BE2C (cell line): ENCODE measurements at places on chromosomes 7 and 10.

GRCh38 chr10:51076299-51076841 lies 2.1 kb downstream of the PRKG1 start:
- no peak for DNase-seq

DNA sequence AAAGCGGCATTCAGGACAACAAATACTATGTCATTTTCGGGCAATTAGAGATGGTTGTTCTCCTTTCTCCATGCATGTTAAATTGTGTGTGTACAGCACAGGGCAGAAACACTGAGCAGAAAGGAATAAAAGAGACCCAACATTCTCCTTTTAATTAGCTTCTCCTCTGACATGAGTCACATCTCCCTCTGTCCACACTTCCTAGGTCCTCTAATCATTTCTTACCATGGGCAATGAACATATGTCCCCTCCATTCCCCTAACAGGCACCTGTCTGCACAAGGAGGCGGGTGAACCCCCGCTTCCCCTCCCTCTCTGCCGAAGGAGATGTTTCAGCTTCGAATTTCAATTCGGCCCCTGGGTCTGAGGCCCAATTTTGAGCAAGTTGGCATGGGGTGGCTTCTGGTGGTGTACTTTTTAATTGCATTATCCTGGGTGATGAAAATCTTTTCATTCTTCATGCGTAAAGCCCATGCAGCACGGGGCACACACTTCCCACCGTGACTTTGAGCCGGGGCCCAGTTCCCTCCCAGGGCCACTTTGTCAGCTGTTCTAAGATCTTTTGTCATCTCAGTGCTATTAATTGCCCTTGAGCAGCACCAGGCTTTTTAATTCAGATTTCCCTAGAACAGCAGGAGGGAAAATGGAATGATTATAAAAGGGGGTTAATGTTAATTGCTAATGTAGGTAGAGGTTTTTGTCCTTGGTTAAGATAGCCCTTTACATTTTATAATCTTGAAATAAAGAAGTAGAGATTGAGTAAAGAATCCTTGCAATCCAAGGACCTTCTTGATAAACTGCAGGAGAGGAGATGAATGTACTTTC lies 219.5 kb upstream of the NRP1 start:
- DNase-seq = no peak

DNA sequence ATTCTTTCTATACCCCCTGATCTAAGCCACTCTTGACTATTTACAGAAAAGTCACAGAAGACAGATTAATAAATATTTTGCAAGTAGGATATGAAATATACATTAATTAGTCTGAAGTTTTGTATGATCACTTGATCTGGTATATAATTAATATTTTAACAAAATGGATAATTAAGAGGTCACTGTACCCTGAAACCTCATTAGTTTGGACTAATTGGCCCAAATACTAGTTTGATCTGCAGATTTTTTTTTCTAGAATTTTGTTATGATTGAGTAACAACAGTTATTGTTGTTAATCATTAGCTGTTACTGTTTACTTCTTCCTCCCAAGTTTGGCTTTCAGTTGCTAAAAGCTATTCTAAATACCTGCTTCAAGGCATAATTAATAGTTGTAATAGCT lies 2.7 kb downstream of the NHLRC2 start:
- no peak for DNase-seq

DNA sequence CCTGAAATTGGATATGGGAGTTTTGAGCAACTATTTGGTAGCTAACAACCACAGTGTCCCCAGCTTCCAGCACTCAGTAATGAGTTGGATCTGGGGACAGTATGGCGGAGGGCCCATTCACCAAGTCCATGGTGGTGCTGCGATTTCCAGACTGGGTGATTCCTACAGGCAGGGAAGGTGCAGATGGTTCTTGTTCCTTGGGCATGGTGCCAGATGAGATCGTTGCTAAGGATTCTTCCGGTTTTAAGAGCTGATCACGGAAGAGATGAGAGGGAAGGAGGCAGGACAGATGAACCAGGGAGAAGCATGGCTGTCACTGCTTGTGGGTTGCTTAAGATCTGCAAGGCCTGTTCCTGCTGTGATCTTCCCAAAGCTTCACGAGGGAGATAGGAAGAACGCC lies 380.3 kb downstream of the TCERG1L start:
- DNase-seq = no peak

GRCh38 chr10:30822693-30823465 lies 193.3 kb upstream of the LYZL2 start:
- no peak for DNase-seq

DNA sequence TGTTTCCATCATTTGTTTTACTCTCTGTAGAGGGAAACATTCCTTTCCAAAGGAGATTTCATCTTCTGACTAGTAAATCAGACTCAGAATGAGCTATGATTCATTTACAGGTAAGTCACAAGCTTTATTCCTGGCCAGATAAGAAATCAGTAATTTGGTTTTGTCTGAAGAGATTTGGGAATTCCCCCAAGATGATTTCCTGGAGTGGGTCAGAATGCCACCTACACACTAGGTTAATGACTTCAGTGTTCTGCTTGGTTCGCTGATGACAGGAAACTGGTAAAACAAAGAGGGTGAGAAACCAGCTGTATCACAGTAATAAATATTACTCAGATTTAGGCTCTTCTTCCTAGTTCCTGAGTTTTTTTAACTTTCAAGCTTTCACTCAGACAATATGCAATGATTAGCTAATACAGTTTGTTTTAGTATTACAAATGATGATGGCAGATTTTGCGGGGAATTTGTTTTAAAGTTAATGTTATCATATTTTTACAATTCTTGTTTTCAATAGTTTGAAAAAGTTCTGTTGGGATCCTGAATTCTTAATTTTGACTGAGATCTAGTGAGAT lies 8.3 kb upstream of the ASZ1 start:
- no peak for DNase-seq

GRCh38 chr7:79624336-79624735 lies 170.9 kb upstream of the MAGI2 start:
- no peak for DNase-seq

- DNase-seq = no peak
Measured at GRCh38 chr7:76326646-76327233, 24.3 kb downstream of the HSPB1 start.

GRCh38 chr7:151061213-151062110 lies 2.1 kb downstream of the SLC4A2 start:
- DNase-seq = no peak

GRCh38 chr10:103072891-103073290 lies 120.2 kb downstream of the NT5C2 start:
- DNase-seq = no peak

GRCh38 chr7:30505174-30505697 lies 607 bp upstream of the GGCT start:
- DNase-seq = no peak

GRCh38 chr10:97034958-97035769 lies 150.6 kb downstream of the SLIT1 start:
- no peak for DNase-seq

DNA sequence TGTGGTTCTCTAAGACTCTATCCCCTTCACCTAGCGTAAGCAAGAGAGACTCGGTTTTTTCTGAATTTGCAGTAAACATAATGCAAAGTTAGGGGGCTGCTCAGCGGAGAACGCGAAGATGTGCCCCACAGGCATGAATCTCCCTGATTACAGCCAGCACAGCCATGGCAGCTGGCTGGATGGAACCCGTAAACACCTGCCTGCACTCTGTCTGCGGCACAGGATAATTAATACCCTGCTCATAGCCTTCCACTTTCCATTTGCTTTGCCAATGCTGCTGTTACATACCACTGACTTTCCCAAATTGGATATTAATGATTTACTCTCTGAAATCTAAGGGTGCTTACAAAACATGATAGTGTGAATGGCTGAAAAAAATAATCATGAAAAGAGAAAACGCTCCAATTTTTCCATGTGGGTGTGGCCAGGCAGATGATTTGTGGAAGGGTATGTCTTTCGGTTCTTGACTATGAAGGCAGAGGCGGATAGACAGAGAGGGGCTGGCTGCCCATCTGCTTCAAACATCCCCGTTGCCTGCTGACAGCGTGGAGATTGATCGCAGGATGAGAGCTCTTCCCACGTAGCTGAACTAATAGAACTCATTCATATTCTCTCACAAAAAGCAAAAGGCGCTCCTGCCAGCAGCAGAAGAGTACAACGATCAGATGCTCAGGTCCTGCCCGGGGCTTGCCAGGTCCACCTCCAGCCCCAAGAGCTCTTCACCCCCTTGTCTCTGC lies 193.2 kb upstream of the GHITM start:
- DNase-seq = no peak

DNA sequence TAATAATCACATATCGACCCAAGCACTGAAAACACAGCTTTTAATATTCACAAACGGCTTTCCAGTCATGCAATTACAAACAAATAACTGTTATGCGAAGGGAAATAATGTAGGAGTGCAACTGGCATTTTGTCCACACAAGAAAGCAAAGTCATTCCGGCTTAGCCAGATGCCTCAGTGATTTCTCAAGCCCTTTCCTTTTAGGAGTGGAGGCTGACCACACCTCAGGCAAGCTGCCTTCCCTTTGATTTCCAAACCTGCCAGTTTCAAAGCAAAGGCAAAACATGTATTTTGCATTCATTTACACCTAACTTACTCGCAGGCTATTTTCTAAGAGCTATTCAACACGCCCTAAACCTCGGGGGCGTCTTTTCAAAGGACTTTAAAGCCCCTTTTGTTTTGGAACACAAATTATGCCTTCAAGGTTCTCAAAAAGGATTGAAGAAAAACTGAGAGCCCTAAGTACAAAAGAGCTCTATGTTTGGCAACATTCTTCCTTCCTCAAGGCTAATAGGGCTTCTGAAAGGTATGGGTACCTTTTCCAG lies 109.6 kb downstream of the CPXM2 start:
- DNase-seq = no peak

DNA sequence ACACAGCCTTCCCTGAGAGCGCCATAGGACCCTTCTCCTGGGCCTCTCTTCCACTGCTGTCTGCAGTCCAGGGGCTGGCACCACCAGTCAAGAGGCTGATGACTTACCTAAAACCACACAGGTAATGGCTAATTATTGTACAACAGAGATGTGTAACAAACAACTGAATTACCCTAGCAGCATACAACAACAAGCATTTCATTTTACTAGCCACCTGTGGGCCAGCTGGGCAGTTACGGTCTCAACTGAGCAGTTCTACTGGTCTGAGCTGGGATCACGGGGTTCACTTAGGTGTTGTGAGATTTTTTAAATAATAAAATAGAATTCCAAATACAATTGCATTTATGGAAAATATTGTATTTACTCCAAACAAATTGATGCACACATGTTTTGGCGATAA lies 431.9 kb downstream of the TNS3 start:
- DNase-seq = no peak

GRCh38 chr10:32882076-32882475 lies 76.0 kb downstream of the ITGB1 start:
- DNase-seq = no peak

- DNase-seq = no peak
Measured at GRCh38 chr7:151035026-151035717, 6.9 kb downstream of the ABCB8 start.

DNA sequence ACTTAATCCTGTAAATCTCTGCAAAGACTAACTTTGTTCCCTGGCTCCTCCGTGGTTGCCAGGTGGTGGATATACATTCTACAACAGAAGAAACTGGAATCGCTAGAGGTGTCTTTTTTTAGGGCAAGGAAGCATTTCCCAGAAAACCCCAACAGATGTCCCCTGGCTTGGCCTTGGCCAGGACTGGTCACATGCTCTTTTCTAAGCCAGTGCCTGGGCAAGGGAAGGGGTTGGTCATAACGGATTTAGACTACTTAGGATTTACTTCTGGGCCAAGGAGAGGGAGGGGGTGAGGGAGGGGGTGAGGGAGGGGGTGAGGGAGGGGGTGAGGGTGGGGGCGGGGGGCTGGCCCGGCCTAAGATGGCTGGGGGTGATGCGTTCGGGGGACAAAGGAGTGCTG lies 105.7 kb downstream of the SNX10 start:
- no peak for DNase-seq

DNA sequence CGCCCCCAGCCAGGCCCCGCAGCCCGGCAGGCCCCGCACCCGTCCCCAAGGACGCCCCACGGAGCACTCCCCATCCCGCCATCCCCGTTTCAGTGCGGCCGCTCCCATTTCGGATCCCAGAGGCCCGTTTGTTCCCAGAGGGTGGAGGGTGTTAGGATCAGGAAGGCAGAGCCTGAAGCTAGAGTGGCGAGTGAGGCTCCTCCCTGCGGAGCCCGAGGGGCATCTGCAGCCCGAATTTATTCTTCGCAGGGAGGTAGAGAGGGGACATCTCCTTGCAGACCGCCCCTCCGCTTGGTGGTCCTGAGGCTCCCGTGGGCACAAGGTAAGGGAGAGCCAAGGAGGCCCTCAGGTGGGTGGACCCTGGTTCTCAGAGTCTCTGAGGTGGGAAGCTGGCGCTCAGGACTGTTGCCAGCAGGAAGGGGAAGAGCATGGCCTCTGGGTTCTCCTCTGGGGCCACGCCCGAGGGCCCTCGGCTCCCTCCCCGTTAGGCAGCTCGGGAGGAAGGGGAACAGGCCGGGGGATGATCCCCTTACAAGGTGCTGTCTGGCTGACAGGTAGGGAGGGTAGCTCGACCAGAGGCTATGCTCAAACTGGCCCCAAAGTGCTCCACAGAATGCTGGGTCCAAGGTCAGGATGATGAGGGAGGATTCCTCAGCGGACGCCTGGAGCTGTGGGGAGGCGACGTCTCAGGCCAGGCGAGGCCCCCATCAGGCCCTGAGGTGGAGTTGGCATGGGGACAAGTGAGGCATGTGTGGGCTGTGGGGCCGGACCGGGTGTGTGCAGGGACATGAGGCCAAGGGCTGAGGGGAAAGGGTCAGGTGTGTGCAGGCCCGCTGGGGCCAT lies 17.4 kb downstream of the POLL start:
- no peak for DNase-seq

- DNase-seq = no peak
Measured at GRCh38 chr10:29874606-29875269, 184.6 kb downstream of the JCAD start.

GRCh38 chr7:47647181-47647917 lies 65.4 kb upstream of the TNS3 start:
- DNase-seq = no peak

GRCh38 chr10:125190946-125191345 lies 30.6 kb upstream of the CTBP2 start:
- DNase-seq = no peak
